ENCODE measurements at places on chromosomes 16 and 17.
A peak's percentile ranks its signal among the peaks of the same experiment; 100 is the strongest.

DNA sequence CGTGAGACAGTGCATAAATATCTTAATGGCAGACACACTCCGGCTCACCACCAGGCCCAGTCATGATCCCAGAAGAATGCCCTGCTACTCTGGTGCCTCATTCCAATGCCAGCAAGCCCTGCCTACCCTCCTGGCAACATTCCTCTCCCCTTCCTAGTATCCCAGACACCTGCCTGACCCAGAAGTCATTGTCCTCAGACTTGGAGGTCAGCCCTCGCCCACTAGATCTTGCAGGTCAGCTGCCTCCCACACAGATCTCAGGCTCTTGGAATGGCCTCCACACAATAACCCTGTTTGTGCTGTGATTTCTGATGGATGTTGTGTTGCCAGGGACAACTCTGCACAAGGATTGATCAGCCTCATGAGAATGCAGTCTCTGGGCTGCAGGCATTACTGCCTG is 1.8 kb upstream of the TEX2 start:
- DNase-seq, result no peak

DNA sequence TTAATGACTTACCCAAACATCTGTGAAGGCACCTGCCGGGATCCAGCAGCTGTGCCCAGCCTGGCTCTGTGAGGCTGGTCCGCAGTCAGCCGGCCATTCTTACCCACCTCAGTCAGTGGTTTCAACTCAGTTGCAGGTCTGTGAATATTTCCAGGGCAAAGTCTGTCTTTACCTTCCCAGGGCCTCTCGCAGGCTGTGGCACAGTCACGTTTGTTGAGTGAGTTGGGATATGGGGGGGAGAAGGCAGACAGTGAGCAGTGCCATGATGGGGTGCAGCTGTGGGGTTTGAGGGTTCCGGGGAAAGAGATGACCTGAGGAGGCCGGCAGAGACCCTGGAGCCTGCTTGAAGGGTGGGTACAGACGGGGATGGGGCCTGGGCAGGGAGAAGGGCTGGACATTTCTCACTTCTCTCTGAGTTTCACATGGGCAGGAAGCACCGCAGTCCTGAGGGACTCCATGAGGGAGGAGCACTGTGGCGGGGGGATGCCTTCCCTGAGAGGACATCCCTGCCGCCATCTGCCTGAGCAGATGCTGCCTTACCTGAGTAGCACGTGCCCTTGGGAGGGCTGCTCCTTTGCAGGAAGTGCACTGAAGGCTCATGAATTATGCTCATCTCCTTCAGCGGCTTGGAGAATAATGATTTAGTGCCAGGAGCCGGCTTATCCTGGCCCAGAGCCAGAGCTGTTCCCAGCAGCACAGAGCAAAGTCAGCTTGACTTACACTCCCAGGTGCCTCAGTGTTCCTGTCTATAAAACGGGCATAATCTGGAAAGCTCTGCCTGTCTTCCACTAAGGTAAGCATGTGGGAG is 48.1 kb downstream of the KSR1 start:
- peak; percentile 49 for DNase-seq

- DNase-seq, result no peak
Observed at GRCh38 chr17:35185849-35186248, 8.3 kb downstream of the SLC35G3 start.

- no peak for DNase-seq
Observed at GRCh38 chr17:20028443-20028842, 19.3 kb downstream of the SPECC1 start.

DNA sequence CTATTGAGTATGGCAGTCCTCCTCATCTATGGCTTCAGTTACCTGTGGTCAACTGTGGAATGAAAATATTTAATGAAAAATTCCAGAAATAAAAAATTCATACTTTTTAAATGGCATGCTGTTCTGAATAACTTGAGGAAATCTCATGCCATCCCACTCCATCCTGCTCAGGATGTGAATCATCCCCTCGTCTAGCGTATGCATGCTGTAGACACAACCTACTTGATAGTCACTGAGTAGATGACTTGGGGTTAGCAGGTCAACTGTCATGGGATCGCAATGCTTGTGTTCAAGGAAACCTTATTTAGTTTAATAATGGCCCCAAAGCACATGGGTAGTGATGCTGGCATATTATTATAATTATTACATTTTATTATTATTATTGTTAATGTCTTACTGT is 4.8 kb upstream of the VAC14 start:
- no peak for DNase-seq

DNA sequence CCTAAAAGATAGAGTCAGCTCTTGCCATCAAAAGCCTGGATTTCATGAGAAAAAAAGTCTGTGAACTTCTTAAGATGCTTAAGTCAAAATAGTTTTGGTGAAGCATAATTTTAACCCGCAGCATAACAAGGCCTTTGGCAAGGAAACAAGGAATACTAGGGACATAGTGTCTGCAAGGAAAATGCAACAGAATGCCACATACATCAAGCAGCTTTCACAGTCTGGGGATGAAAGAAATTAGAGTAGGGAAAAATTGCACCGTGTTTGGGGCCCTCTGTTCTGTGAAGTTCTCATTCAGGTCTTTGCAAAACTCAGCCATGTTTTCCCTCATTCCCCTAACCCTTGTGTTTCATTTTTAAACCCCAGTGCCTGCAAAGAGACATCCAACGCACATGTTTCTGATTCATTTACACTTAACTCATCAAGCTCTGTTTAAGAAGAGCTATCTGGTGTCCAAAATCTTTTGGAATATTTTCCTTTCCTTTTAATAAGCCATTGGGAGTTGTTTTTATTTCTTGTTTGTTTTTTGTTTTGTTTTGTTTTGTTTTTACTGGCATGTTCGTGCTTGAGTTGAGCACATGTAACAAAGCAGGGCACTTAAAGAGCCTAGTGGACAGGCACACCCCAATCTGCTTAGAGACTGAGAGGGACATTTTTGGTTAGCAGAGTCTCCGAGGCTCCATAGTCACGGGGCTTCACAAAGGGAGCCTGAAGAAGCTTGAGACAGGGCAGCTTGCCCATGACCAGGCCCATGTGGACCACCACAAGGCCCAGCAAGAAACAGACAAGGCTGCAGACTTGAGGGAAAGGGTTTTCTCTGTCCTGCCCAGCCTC is 116.5 kb downstream of the ANKFN1 start:
- no peak for DNase-seq

DNA sequence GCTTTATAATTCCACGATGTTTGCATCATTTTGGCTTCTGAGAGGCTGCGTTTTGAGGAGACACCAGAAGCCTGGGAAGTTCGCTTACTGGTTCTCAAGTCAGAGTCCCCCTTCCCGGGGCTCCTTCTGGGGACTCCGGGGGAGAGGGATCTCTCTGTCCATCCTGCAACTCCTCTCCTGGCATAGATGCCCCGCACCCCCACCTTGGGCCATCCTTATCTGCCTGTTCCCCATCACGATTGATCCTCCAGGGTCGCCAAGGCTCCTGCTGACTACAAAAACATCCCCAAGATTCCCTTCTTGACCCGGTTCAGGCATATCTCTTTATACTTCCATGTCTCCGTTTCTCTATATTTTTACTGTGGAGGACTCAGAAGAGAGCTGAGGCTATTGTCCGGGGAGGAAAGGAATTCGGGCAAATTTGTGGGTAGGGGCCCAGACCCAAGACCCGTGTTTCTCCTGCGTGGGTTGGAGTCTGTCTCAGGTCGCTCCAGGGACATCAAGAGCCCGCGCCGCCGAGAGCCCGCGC is 18.4 kb upstream of the HOXB13 start:
- DNase-seq, result no peak

GRCh38 chr17:81884520-81884919 is 6.9 kb downstream of the ALYREF start:
- DNase-seq, result no peak

DNA sequence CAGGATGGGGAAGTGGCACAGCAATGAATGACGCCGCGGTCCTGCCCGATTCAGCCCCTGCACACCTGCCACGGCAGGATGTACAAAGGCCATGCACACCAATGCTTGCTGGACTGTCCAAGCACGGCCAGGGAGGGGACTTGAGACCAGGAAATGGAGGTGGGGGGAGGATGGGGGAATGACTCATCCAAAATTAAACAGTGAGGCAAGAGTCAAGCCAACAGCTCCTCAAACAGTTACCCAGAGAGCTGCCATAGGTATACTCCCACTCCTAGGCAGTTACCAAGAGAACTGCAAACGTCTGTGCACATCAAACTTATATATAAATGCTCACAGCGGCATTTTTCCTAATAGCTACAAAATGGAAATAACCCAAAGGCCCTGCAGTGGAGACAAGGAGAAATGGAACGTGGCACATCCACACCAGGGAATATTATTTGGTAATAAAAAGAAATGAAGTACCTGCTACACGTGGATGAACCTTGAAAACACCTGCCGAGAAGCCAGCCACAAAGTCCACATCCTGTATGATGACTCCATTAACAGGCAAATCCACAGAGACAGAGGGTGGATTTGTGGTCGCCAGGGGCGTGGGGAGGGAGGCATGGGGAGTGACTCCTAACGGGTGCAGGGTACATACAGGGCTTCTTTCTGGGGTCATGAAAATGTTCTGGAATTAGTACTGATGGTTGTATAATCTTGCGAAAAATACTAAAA is 54.1 kb downstream of the VAC14 start:
- peak; percentile 83 for DNase-seq

GRCh38 chr17:28570716-28571360 is 486 bp downstream of the PIGS start:
- peak; percentile 43 for DNase-seq

DNA sequence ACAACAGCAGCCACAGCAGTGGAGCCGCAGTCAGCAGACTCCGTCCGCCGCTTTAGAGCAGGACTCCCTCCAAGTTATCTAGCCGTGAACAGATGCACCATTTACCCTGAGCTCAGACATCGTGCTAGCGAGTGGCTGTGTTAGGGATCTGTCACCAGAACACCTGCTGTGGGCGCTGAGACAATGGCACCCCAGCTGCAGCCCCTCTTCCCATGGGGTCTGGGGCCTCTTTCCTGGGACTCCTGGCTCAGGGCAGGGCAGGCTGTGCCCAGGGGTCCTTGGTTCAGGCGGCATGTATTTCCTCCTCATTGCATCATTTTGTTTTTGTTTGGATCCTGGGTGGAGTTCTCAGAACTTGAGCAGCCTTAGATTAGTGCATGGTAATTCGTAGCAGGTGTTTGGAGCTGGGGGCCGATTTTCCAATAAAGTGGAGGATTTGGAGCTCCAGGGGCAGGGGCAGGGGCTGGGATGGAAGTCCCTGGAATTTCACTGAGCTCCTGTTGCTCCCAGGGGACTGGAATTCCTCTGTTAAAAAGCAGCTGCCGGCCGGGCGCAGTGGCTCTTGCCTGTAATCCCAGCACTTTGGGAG is 23.4 kb downstream of the NMRAL1 start:
- no peak for DNase-seq

DNA sequence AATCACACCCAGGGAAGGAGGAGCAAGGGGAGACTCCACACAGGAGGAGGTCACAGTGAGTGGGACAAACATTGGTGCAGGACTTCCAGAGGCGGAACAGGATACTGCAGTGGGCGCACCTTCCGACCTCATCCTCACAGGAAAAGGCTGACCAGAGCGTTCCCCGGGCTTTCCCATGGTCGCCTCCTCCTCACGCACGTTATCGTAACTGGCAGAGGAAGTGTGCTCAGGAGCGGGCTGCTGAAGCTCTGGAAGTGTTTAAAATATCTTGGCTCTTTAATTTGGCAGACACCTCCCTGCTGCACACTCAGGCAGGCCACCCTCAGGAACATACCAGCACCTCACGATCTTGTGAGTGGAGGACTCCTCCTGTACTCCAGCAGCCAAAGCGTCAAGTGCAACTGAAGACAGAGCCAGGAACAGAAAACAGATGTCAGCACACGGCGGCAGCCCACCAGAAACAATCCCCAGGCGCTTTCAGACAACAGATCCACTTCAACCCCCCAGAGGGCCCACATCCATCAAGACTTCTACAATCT is 17.5 kb downstream of the FANCA start:
- no peak for DNase-seq

DNA sequence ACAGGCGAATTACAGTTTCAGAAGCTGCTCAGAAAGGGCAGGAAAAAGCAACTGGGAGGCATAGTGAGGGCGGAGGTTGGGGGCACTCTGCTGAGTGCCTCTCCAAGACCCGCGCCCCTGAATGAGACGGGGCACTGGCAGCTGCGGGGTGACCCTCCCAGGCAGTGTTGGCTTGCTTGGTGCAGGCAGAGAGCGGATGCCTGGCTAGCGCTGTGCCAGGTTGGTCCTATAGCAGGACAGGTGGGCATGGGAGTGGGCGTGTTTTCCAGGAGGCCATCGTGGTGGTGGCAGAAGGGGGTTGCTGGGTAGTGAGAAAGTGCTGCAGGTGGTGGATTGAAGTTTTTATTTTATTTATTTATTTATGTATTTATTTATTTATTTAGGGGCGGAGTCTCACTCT is 16.0 kb upstream of the SBK1 start:
- DNase-seq, result no peak

GRCh38 chr16:11791144-11791828 is 5.8 kb downstream of the ZC3H7A start:
- peak; percentile 46 for DNase-seq

- peak; percentile 83 for DNase-seq
Observed at GRCh38 chr16:4200000-4200780, 41.7 kb downstream of the SRL start.

- DNase-seq, result no peak
Observed at GRCh38 chr17:17942846-17943245, 29.4 kb downstream of the TOM1L2 start.

GRCh38 chr17:18858567-18859245 is 775 bp downstream of the PRPSAP2 start:
- no peak for DNase-seq

DNA sequence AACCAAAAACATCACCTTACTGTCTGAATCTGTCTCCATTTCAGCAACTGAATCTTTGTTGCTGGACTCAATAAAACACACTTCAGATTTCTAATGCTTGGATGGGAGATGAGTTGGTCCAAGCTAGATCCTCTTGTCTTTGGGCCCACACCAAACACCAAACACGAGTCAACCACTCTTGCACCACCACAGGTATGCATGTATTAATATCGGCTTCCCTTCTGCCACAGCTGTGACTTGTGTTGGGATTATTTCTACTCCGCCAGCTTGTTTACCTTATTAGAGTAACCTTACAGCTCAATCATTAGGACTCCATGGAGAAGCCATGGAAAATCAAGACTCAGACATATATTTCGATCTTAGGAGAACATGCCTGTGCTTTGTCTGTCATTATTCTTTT is 49.9 kb downstream of the XYLT1 start:
- no peak for DNase-seq

DNA sequence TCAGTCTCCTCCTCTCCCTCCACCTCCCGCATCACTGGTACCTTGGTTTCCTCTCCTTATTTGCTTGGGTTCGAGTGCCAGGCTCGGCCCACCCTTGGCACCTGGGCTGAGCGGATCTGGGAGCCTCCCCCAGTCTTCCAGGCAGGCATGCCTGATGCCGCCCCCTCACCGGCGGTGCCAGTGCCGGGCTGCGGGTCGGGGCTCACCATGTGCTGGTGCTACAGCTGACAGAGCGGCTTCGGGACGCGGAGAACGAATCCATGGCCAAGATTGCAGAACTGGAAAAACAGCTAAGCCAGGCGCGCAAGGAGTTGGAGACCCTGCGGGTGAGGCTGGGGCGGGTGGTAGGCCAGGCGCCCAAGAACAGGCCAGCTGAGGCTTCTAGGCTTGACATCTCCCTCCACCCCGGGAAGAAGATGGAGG is 19.2 kb downstream of the FMNL1 start:
- no peak for DNase-seq
